ENCODE measurements at places on chromosomes 2 and 18.

DNA sequence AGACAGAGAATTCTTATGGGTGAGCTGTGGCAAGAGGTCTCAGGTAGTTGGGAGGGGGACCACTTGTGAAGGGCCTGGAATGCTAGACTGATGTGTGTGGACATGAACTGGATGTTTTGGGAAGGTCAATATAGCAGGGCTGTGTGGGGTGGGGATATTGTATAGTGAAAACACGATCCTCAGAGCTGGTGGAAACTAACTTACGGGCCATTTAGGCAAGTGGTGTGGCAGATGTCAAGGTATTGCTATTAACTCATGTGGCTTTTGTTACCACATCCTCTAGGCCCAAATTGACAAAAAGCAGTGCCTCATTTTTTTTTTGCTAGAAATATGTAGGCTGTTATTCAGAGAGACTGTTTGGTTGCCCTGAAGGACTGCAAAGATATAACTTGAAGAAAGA, 8.0 kb upstream of the GALNT1 start:
- DNase-seq, result no peak

DNA sequence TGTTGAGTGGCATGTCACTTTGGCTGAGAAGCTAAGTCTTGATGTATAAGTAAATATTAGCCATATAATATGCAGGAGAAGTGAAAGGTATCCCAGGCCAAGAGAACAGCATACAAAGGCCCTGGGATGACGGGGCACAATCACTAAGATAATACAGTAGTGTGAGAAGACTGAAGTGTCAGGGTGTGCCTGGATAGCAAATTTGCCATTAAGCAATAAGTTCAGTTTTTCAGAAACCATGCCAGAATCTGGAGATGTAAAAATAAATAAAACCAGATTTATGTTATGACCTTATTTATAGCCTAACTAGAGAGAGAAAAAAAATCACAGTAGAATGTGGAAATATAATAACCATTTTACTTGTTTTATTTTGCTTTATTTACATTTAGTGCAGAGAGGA, 1858.7 kb upstream of the CELF4 start:
- DNase-seq, result no peak

- no peak for DNase-seq
Measured at GRCh38 chr18:446941-447560, 53.5 kb downstream of the COLEC12 start.

DNA sequence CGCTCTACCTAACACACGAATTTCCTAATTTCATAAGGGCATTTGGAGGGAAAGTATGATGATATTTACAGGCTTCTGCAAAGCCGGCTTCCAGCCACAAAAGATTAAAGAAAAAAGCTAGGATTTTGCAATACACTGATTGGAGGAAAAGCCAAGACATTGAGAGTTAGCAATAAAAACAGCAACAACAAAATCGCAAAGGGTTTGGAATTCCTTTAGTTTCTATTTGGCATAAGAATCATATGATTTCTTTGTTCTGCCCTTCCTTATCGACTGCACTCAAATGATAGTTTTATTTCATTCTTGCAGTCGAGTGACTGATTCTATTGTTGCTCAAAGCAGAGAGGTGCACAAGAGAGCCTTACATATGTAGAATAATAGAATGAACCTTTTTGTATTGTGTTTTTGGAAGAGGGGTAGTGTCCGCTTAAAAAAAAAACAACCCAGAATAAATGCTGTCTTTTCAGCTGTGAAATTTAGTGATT, 3.9 kb upstream of the ZNF532 start:
- no peak for DNase-seq
